Stimulated activated CD4-positive, alpha-beta T cell treated with anti-CD3 and anti-CD28 coated beads, Interleukin-15, amount 100 ng/mL, for 1 hour (primary cell): ENCODE measurements at places on chromosomes 12 and 14.

- DNase-seq, result no peak
Observed at GRCh38 chr12:121299662-121300061, 3.2 kb upstream of the CAMKK2 start.

- DNase-seq, result no peak
Observed at GRCh38 chr14:86221000-86221399, 691.1 kb downstream of the FLRT2 start.

GRCh38 chr12:114371250-114371649 is 34.7 kb downstream of the TBX5 start:
- no peak for DNase-seq

DNA sequence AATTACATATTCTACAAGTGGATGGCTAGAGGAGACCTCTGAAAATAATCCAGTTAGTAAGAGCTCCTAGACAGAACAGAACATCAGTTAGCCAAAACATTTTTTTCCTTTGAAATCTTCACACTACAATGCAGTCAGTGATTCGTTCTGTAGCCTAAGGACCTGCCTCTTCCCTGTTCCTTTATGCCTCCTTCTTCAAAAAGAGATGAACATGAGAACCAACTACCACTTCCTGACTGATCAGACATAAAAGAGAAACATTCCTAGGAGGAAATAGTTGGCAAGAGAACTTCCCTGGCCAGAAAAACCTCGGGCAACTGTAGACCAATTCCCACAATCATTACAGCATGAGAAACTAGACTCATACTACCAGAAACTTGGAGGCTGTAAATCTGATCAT is 29.4 kb downstream of the ITPR2 start:
- no peak for DNase-seq

DNA sequence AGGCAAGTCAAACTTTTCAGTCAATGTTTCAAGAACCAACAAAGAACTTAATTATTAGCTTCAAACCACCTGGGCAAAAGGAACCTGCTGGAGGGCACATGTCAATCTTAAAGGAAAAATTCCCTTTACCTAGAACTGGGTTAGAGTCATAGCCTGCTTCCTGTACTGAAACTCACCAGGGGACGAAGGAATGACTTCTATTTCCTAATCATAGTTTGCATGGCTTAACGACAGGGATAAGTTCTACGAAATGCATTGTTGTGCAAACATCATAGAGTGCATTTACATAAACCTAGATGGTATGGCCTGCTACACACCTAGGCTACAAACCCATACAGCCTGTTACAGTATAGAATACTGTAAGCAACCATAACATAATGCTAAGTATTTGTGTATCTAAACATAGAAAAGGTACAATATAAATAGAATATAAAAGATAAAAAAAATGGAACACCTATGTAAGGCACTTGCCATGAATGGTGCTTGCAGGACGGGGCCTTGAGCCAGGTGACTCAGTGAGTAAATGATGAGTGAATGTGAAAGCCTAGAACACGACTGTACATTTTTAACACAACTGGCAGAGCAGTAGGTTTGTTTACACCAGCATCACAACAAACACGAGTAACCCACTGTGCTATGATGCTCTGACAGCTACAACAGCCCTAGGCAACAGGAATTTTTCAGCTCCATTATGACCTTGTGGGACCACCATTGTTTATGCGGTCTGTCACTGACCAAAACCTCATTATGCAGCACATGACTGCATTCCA is 234.9 kb upstream of the CAND1 start:
- no peak for DNase-seq

DNA sequence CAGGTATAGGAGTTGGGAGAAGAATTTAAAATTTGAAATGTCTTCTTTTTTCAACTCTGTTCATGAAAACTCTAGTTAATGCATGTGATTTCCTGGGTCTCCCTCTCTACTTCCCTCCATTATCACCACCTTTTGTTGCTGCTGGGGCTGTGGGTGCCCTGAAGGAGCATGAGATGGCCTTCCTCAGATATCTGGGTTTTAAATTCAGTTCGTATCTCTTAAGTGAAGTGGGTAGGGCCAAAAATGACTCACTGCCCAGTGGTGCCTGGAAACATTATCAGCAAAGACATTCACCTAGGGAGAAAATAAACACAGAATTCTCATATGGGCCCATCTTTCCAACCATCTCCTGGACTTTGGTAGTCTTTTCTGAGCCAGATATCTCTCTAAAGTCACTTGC is 234.9 kb upstream of the PLEKHG7 start:
- DNase-seq, result no peak

GRCh38 chr12:128286970-128287369 is 20.0 kb downstream of the TMEM132C start:
- no peak for DNase-seq

DNA sequence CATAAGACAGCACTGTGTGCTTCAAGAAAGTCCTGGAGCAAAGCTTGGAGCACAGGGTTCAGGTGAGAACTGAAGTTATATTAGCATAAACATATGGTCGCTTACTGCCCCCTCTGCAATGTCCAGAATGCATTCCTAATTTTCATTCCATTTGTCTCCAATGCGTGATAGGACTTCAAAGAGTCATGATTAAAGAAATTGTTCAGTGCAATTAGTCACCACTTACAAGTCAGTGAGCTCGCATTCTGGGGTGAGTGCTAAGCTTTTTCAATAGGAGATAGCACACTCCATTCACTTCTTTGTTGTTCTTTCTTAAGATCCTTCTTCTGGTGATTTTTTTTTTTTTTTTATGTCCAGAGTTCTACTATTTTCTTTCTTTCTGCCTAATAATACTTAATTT is 398.4 kb downstream of the SYT1 start:
- no peak for DNase-seq

- no peak for DNase-seq
Observed at GRCh38 chr12:2229661-2230539, 177.1 kb downstream of the CACNA1C start.

DNA sequence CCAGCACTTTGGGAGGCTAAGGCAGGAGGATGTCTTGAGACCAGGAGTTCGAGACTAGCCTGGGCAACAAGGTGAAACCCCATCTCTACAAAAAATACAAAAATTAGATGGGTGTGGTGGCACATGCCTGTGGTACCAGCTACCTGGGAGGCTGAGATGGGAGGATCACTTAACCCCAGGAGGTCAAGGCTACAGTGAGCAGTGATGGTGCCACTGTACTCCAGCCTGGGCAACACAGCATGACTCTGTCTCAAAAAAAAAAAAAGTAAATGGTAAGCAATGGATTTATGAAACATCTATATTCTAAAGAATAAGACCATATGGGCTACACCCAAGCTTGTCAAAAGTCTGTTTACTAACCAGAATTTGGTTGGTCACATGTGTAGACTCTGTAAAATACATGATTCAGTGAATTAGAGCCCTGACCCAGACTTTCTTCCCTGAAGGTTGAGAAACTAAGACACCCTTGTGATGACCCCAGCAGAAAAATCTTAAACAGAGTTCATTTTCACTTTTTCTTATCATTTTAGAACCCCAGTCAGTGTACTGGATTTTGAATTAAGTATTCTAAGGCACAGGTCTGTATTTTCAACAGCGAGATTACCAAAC is 12.1 kb downstream of the FGD6 start:
- no peak for DNase-seq

- no peak for DNase-seq
Observed at GRCh38 chr12:130335517-130336392, 1.9 kb upstream of the PIWIL1 start.

- DNase-seq, result no peak
Observed at GRCh38 chr12:47982311-47982710, 18.9 kb downstream of the TMEM106C start.

GRCh38 chr14:102951799-102952198 is 29.3 kb downstream of the AMN start:
- DNase-seq, result no peak

DNA sequence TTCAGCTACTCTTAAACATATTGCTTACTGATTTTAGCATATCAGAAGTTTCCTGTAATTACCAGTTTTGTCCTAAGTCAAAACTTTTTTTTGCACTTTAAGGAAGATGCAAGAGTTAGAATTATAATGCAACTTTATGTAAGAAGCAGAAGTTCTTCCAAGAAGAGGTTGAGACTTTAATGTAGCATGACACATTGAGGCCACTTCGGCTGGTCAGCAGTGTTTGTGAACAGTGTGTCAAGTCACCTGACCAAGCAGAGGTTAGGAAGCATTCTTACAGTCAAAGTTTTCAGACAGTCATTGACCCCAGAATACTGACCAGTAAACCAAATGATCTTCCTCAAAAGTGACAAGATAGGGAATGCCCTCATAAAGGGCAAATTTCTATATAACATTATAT is 15.2 kb downstream of the FGFR1OP2 start:
- DNase-seq, result no peak

DNA sequence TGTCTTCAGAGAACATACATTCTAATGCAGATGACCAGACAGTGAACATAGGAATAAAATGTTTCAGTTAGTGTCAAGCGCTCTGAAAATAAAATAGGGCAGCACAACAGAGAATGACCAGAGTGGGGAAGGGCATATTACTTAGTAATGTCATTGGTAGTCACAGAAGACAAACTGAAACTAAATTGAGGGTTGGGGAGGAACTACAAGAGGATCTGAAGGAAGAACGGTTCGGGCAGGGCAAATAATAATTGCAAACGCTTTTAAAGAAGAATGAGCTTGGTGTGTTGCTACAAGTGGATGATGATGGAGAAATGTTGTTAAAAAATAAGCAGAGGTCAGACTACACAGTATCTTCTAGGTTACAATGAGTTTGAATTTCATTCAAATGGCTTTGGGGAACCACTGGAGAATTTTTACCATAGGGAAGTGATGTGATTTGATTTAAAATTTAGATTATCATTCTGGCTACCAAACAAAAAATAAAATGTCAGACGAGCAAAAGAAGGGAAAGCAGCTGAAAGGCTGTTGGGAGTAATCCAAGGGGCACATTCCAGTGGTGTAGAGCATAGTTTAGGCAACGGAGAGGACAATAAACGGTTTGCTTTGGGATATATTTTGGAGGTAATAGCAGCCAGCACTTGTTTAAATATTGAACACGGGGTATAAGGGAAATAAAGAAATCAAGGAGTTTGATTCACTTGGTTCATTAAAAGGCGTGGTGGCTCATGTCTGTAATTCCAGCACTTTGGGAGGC is 56.3 kb upstream of the SLC6A13 start:
- no peak for DNase-seq

- no peak for DNase-seq
Observed at GRCh38 chr14:103408491-103409155, 23.4 kb downstream of the MARK3 start.

DNA sequence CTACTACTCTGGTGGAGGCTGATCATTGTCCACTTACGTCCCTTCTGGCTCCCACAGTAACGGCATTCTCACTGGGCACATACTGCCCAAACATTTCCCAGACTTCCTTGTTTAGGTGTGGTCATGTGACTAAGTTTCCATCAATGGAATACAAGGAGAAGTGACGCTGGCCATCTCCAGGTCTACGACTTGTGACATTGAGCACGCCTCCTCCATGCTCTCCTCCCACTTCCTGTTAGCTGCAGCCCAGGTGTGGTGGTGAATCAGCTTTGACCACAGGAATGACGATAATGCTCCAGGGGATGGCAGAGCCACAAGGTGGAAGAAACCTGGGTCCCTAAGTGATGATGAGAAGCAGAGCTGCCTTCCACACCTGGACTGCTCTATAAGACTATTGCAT is 6.0 kb upstream of the SLC24A4 start:
- DNase-seq, result no peak

DNA sequence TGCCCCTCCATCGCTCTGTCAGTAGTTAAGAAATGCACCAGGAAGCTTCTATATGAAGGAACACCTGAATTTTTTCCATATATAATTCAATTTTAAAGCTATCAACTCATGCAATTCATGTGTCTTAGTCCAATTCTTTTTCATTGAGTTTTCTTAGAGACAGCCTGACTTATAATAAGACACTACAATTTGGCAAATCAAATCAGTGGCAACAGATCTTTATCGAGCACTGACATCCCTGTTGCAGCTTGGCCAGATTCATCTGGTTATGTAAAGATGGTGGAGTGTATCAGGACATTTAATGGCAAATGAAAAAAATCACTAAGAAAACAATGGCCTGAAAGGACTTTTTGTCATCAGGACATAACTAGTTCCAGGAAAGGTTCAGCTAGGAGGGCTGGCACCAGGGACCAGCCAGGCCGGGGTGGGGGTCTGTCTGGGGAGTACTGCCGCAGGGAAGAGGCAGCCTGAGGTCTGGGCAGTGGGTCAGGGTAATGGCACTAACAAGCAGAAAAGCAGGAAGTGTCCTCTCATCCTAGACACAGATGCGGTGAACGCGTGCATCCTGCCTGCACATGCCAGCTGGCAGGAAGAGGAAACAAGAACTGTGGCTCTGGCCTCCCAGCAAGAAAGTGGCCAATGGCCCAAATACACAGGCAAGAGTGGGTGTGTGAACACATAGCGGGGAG is 100.5 kb upstream of the LMNTD1 start:
- DNase-seq, result no peak

DNA sequence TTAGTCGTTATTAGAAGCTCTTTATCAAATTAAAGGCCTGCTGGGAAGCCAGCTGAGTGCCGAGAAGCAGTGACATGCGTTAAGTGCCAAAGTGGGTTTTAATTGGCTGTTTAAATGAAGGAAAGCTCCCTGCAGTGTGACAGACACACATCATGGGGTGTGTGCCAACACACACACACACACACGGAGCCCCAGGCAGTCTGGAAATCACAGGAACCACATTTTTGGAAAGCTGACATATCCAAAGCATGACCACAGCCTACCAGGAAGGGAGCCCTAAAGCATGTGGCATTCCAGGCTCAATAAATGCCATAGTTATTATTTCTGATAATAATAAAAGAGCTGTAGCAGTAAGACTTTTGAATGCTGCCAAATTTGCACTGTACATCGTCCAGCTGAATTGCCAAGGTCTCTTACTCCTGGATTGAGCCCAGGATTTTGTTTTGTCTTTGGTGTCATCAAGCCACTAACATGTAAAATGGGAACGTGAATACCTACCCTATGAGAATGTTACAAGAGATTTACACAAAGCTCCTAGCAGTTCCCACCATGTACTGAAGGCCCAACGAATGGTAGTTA is 135.1 kb downstream of the TMEM30B start:
- no peak for DNase-seq

GRCh38 chr12:106044773-106045172 is 94.0 kb downstream of the NUAK1 start:
- no peak for DNase-seq

GRCh38 chr12:4031703-4032291 is 158.6 kb upstream of the PARP11 start:
- DNase-seq, result no peak

DNA sequence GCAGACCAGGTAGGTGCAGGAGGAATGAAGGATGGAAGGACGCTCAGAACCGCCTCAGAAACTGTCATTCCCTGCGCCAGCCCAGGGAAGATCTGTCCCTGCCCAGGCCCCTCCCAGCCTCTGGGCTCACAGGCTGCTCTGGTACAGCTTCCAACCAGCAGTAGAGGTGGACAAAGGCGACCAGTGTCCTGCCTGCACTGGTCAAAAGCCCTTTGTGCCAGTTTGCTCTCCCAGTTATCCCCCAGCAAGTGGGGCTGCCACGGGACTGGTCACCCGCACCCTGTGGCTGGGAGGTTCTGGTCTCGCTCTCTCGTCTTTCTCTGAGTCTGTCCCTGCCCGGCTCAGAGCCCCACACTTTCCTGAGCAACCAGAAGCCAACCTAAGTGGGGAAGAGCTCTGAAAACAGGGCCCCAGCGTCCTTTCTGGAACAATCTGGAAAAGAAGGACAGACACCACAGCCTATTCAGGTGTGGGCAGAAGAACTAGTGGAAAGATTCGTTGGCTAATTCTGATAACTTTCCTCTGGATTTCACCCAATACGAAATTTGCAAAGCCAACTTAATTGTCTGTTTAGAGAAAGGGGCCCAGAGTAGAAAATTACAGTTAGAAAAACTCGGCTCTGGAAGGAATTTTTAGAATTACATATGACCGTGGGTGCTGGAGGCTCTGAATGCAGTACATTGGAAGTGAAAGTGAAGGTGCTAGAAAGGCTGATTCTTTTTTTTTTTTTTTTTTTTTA is 21.7 kb downstream of the SNRNP35 start:
- no peak for DNase-seq
